ENCODE measurements at places on chromosomes 4 and X.
A peak's percentile ranks its signal among the peaks of the same experiment; 100 is the strongest.

DNA sequence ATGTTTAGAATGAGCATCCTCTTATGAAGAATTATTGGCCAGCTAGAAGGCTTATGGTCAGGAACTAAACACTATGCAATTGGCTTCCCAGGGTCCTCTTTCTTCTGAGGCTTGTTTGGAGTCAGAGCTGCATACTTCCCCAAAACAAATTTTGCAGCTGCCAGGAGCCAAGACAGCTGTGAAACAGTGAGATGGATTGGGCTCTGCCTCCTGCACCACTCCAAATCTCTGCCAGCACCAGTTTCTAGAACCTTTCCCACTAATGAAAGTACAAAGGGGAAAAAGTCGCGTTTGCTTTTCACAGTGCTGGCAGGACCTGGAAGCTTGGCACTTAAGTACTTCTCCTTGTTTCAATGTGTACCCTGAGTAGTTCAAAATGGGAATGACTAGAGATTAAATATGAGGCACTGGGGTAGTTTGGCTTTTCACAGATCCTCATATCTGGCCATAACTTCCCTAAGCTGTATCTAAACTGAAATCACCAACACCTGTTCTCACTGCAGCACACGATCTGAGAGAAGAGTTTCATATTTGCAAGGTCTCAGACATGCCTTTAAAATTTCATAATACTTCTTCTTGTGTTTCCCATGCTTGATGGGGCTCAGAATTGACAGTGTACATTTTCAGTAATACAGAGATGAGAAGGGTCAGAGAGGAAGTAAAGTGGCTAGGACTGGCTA is 20.7 kb upstream of the AR start:
- DNase-seq = no peak

- DNase-seq = no peak
Measured at GRCh38 chr4:25862411-25863346, at the start of gene SEL1L3. Gene SEL1L3 (minus strand): TSS chr4:25862988. CDS start chr4:25862836, 152 bp downstream.

DNA sequence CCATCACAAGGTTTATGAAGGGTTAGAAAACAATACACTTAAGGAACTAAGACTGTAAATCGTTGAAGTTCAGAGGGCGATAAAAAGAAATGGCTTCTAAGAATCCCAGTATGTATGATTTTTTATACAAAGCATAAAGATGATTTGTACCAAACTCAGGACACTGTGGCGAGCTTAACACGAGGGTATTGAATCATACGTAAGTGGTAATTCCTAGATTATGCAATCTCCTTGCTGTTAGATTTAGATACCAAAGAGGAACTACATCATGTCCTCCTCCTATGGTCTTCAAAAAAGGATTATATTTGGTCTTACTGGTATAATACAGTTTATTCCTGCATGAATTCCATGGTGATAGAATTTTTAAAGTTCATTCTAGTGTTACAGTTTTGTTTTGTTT is 23.9 kb downstream of the NFKB1 start:
- DNase-seq = peak; percentile 72

DNA sequence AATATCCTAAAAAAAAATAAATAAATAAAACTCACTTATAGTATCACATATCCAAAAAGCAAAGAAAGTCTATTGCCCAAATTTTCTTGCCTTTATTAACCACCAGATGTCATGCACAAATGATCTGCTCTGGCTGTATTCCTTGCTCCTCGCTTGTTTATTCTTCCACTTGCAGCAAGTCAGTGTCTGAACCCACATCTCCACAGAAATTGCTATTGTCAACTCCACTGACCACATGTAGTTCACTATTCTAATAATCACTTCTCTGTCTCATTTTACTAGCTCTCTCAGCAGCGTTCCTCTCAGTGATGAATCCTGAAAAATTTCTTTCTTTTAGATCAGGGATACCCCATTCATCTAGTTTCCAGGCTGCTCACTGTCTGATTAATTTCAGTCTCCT is 29.3 kb upstream of the CXXC4 start:
- DNase-seq = no peak

DNA sequence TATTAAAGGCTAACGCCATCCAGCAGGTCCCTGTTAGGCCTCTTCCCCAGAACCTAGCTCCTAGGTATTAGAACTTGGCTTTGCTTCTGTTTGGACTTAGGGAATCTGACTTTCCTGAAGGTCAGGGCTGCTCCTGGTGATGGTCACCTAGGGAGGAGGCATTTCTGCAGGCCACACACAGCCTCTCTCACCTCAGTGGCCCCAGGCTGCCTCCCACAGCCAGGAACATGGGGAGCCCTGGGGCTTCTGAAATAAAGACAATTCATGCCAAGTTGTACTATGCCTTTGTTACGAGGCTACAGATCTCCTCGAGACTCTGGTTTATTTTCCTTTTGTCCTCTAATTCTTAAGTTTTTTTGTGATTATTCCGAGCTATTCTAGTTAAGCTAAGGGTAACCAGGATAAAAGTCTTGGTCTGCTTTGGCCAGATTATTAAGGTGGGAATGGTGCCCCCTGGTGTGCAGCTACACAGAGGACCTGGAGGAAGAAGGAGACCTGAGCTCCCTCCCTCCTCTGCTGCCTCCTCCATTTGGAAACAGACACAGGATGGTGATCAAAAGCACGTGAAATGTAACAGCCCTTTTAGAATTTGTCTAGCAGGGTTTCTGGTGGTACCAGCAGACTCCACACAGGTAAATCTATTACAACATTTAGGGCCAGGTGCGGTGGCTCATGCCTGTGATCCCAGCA is 131.0 kb downstream of the DCLK2 start:
- DNase-seq = peak; percentile 84

DNA sequence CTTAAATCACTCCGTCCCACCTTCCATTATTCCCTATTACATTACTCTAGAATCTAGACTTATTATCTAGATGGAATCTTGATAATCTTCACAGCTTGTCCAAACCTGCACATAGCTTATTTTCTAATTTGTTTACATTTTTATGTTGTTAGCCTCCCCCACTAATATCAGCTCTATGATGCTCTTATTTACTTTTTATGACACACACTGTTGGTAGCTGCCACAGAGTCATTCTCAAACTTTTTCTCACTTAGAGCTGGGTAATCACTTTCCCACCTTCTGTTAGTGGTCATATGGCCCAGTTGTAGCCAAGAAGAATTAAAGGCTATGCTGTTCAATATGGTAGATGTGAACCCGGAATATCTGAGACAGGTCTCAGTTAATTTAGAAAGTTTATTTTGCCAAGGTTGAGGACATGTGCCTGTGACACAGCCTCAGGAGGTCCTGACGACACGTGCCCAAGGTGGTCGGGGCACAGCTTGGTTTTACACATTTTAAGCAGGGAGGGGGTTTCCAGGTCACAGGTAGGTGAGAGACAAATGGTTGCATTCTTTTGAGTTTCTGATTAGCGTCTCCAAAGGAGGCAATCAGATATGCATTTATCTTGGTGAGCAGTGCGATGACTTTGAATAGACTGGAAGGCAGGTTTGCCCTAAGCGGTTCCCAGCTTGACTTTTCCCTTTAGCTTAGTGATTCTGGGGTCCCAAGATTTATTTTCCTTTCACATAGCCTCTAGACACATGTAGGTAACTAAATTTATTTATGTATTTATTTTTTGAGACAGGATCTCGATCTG is 7.0 kb upstream of the ADGRA3 start:
- DNase-seq = no peak

DNA sequence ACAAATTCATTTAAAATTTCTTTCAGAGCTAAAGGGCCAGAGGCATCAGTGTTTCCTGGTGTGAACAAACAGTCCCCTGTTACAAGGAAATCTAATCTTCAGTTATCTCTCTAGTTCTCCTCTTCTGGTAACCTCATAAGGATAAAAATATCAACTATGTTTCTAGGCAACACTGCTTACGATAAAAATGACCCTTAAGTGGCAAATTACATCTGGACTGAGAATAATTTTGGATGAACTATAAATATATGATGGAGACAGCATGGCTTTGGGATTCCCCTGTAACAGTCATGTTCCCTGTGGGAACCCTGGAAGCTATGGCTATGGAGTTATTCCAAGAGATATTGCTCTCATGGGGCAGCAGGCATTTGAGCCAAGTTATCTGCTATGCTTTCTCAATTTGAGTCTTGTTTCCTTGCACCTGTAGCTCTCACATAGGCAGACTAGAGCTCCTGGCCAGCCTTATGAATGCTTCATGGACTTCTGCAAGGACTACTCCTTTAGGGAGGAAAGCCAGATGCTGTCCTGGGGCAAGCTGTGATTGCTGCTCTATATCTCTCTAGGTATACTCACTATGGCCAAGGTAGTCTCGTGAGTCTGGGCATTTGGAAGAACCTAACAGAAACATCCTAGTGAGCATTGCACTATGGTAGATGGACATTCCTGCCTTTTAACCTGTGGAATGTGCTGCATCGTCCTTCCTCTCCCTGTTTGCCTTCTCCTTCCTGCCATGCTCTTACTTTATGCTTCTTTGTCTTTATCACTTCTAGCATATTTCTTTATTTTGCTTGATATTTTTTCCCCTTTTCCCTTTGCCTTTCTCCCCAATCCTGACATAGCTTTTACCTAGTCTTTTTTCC is 14.2 kb downstream of the C4orf33 start:
- no peak for DNase-seq

DNA sequence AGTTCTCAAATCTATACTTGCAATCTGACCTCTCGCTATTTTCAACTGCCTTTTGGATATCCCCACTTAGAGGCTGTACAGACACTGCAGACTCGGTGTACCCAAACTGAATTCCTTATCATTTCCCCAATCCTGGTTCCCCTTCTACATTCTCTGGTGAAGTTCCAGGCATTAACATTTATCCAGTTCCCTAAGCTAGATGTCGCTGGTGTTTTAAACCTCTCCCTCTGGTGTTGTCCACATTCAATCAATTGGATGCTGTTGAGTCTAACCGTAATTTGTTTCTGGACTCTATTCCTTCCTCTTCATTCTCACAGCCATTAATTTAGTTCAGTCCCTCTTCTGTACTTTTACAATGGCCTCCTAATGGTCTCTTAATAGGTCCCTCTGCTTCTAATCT is 7.2 kb upstream of the STK26 start:
- no peak for DNase-seq

GRCh38 chr4:20684852-20685763 is 15.2 kb upstream of the PACRGL start:
- DNase-seq = peak; percentile 55

- DNase-seq = peak; percentile 55
Measured at GRCh38 chr4:45147866-45148265, 421.5 kb upstream of the GNPDA2 start.

DNA sequence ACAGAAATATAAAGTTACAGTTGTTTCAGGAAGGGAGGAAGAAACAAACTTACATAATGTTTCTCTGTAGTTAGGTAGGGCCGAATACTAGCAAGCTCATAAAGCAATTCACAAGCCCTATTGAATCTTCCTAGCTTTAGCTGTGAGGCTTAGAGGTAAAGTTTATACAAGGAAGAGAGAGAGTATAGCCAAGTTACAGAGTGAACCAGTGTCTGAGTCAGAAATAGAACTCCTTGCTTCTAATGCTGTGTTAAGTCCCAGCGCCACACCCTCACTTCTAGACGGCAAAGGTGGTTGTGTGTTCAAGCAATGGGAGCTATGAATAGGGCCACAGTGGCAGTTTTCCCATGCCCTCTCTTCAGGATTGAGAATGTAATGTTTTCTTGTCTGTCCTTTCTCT is 6.1 kb downstream of the LPAR4 start:
- DNase-seq = no peak

DNA sequence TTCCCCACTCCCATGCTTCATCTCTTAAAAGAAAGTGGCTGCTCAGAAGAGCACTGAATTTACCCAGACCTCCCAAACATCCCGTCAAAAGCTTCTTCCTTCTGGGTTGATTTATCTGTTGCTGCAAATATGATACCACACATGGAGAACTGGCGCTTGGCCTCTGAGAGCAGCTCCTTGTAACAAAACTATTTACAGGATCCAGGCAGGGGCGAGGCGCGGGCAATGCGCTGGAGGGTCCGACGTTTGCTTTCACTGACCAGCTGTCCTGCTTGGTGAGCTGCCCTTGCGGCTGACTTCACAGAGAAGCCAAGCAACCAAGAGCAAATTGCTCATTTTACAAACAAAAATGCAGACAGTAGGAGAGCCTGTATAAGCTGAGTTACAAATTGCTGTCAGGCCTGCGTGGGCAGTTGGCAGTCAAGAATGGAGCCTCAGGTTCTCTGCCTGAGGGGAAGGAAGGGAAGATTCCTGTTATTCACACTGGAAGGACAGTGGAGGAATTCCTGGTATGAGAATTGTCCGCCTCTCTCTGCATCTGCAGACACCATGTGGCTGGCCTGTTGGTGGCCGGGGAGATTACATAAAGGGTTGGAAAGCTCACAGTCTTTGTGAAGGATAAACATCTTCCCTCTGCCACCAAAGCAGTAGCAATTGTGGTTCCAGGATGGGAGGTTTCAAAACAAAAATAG is 192.2 kb upstream of the LEF1 start:
- DNase-seq = peak; percentile 7

Data from fibroblast of pulmonary artery (primary cell).